Motor neuron (in vitro differentiated cells): ENCODE measurements at places on chromosomes 4 and X. TPM values are rescaled to one million over a fixed set of nuclear protein-coding genes. Genes with fewer than 3 reads are reported as not detected.

The TRPC3 gene
- total RNA-seq, result 7.0 TPM in 2 replicates

The LONRF3 gene
- not detected in 2 replicates for total RNA-seq

The AWAT2 gene
- 0.22 TPM in 1 of 2 replicates, not detected in the other for total RNA-seq

The ABCE1 gene
- total RNA-seq, result 63.5 and 65.3 TPM in 2 replicates

The TSPAN6 gene
- 48.7 and 49.9 TPM in 2 replicates for total RNA-seq

The MAGEB10 gene
- total RNA-seq, result 0.15 and 0.33 TPM in 2 replicates

The F8A2 gene
- total RNA-seq, result not detected in 2 replicates

The SPIN2A gene
- total RNA-seq, result 2.4 and 2.6 TPM in 2 replicates

The HDX gene
- total RNA-seq, result 7.0 and 9.0 TPM in 2 replicates

The CXCL3 gene
- 3.7 and 4.3 TPM in 2 replicates for total RNA-seq

The NPFFR2 gene
- total RNA-seq, result 1.3 TPM in 1 of 2 replicates, not detected in the other

The PDHA2 gene
- not detected in 2 replicates for total RNA-seq

The PDE6B gene
- total RNA-seq, result 3.2 and 5.6 TPM in 2 replicates

The GJB1 gene
- total RNA-seq, result 0.33 and 0.53 TPM in 2 replicates

The GAGE12E gene
- not detected in 2 replicates for total RNA-seq

The TLR3 gene
- total RNA-seq, result 1.9 and 3.8 TPM in 2 replicates

The LAP3 gene
- total RNA-seq, result 22.8 and 25.3 TPM in 2 replicates

The MAGEB17 gene
- 0.13 and 0.32 TPM in 2 replicates for total RNA-seq

The TSPAN7 gene
- total RNA-seq, result 22.8 and 24.3 TPM in 2 replicates

The MAOB gene
- total RNA-seq, result 0.10 and 0.22 TPM in 2 replicates

The KCNE5 gene
- total RNA-seq, result 0.33 and 0.50 TPM in 2 replicates

The GAB1 gene
- 10.7 and 12.3 TPM in 2 replicates for total RNA-seq

The SSX1 gene
- not detected in 2 replicates for total RNA-seq

The PRR32 gene
- total RNA-seq, result 0.34 and 0.47 TPM in 2 replicates

The MTMR8 gene
- total RNA-seq, result 0.38 TPM in 1 of 2 replicates, not detected in the other

The NXF2 gene
- total RNA-seq, result not detected in 2 replicates

The WAS gene
- total RNA-seq, result 0.77 and 1.2 TPM in 2 replicates

The SPANXN2 gene
- total RNA-seq, result 0.16 TPM in 1 of 2 replicates, not detected in the other

The GLOD5 gene
- total RNA-seq, result not detected in 2 replicates

The CT83 gene
- not detected in 2 replicates for total RNA-seq

The FAM236D gene
- not detected in 2 replicates for total RNA-seq

The FRG1 gene
- total RNA-seq, result 60.0 and 61.4 TPM in 2 replicates

The FHDC1 gene
- 14.0 and 14.6 TPM in 2 replicates for total RNA-seq

The PPAT gene
- total RNA-seq, result 31.1 and 31.2 TPM in 2 replicates

The KIAA1210 gene
- 0.06 TPM in 1 of 2 replicates, not detected in the other for total RNA-seq

The DKC1 gene
- total RNA-seq, result 90.3 and 93.8 TPM in 2 replicates

The S100G gene
- not detected in 2 replicates for total RNA-seq

The BTK gene
- total RNA-seq, result 0.60 and 0.78 TPM in 2 replicates

The FAM47A gene
- not detected in 2 replicates for total RNA-seq

The GPRIN3 gene
- 5.6 and 5.7 TPM in 2 replicates for total RNA-seq

The LRCH2 gene
- total RNA-seq, result 13.9 and 16.4 TPM in 2 replicates

The ACE2 gene
- total RNA-seq, result 0.25 TPM in 1 of 2 replicates, not detected in the other
